ENCODE measurements at places on chromosomes 2 and 18.

DNA sequence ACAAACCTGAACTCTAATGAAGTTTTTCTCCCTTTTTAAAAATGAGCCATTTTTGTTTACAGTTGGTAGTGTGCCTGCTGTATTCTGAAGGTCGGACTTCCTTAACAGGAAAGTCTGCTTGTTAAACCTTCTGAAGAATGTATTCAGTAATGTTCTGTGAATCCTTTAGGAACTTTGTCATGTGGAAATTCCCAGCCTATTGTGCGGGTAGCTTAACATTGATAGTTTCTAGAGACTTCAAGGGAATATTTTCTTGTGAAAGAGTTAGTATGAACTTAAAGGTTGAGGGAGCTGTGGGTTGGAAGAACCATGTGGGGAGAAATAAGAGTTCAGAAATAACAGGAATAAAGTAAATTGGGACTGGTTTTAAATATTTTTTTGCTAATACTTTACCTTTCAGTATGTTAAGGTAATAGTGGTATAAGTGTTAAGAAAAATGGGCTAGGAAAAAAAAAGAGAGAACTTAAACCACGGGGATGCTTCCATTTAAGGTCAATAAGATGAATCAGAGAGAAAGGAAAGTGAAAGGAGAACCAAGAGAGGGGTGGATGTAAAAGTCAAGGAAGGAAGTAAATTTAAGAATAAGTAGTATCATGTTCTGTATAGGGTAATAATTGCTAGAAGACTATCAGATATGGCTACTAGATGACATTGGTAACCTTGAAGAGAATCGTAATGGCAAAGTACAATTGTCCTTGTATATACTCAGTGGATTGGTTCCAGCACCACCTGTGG, 90.5 kb downstream of the PMS1 start:
- no peak for DNase-seq

DNA sequence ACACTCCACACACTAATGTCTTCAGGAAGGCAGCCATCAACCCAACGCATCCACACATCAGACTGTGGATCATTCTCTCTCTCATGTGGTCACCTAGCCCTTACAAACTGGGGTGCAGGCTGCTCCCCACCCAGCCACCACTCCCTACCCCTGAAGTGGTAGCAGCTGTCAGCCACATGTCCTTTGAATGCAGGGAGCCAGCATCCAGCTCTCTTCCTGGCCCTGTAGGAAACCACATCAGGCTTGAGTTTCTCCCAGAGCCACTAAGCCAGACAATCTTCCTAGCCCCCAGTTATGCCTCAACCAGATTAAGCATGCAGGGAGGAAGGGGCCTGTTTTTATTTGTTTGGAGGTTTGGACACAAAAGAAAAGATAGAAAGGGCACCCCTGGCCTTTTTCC, 52.8 kb upstream of the SPP2 start:
- DNase-seq = no peak

DNA sequence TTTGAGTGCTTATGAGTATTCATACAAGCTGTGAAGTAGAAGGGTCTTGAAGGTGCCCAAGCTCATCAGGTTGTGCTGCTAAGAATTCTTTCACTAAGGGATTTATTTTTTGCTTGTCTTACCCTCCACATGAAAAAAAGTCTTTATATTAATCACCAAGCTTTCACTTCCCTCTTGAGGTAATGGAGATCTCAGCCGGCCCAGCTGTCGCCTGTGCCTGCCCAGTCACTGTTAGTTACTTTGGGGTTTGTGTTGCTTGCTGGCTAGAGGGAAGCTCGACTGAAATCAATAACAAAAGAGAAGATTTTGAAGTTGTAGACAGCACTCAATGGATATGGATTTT, 21.9 kb downstream of the MC2R start:
- no peak for DNase-seq

GRCh38 chr2:75561566-75562512, 1.1 kb upstream of the EVA1A start:
- DNase-seq = no peak

DNA sequence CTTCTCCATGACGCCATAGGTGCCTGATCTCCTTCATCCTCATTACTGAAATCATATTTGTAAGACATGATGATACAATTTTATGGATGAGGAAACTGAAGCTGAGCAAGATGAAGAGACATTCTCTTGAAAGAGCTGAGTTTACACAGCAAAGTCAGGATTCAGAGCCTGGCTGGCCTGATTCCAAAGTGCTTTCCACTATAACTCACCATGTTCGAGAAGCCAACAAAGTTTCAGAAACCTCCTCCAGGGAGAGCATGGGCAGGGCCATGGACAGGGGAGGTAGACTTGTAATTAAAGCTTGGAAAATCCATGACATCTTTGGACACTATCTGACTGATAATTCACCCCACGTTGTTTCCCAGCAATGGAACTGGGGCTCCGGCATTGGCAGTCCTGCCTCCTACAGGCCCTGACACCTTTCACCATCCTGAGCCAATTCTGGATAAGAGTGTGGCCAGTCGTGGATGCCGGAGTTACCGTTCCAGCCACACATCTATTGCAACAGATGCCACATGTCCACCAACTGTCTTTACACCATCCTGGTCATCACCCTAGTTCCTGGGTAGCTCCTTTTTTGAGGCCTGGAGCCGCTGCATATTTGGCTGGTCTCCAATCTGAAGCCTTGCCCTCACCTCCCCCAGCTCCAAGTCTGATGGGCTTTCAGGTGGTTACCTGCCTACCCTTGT, 85.0 kb upstream of the PPP1CB start:
- DNase-seq = no peak

DNA sequence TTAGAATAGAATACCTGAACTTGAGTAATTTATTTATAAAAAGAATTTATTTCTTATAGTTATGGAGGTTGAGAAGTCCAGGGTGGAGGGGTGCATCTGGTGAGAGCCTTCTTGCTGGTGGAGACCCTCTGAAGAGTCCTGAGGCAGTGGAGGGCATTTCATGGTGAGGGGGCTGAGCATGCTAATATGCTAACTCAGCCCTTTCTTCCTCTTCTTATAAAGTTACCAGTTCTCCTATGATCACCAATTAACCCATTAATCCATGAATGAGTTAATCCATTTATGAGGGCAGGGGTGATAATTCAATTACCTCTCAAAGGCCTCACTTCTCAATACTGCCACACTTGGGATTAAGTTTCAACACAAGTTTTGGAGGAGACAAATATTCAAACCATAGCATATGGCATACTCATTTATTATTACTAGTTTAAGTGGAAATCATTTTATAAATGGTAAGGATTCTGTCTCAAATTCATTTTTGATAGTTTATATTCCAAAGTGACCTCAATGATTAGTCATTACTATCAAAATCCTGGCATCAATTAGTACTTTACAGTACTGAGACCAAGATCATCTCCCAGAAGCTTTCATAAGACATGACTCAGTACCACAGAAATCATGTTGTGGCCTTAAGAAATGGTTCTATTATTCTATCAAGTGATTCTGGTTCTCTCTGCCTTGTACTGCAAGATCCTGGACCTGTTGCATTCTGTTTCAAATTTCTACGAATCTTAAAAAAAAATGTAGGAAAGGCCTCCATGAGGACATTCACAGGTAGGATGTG, 5.5 kb downstream of the ZNF396 start:
- DNase-seq = no peak

- no peak for DNase-seq
Measured at GRCh38 chr2:148162871-148163270, 142.0 kb downstream of the MBD5 start.

GRCh38 chr2:71538656-71539265, 85.4 kb downstream of the DYSF start:
- DNase-seq = no peak

DNA sequence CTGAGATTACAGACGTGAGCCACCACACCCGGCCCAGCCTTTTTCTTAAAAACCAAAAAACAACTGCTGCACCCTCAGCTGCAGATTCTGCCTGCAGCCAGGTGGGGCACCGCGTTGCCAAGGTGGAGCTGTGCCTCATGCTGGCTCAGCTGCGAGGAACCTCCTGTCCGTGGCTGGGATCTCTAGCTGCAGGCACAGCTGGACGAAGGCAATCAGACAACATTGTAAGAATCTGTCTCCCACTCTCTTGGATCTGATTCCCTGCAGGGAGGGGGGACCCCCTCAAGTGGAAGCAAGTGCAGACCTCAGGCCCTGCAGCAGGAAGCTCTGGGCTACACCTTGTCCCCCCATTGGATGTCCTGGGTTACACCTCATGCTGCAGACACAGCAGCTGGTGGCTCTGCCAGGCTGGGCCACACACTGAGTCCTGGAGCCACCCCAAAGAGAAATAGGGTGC, 24.1 kb downstream of the CIDEA start:
- no peak for DNase-seq

DNA sequence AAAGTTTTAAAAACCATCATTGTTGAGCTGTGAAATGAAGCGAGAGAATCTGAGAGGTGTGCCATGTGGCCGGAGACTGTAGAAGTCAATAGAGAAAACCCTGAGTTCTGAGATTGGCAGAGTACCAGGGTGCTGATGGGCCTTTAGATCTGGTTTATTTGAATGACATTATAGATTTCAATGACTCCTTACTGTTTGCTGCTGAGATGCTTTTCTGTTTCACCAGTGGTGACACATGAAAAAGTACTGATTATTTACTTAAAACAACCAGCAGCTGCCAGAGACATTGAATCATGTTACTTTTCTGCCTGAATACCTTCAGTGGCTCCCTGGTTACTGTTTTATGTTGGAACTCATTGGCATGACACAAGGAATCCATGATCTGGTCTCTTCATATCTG, 602.7 kb upstream of the ZNF804A start:
- DNase-seq = no peak

DNA sequence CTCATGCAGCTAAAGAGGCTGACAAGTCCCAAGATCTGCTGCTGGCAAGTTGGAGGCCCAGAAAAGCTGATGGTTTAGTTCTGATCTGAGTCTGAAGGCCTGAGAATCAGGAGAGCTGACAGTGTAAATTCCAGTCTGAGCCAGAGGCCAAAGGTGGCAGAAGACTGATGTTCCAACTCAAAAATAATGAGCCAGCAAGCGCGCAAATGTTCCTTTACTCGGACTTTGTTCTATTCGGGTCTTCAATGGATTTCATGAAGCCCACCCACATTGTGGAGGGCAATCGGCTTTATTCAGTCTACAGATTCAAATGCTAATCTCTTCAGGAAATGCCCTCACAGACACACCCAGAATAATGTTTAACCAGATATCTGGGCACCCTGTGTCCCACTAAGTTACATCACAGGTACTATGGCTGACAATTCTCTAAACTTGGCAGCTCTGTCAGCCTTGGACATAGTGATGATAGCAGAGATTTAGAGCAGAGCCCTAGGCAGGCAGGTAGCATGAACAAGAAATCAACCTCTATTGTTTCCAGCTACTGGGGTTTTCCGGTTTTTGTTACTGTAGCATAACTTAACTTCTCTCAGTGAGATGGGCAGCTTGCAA, 318.5 kb downstream of the HRH4 start:
- no peak for DNase-seq
